ENCODE measurements at places on chromosomes 5 and 9.

GRCh38 chr9:3903273-3903672 lies 377.5 kb upstream of the RFX3 start:
- DNase-seq: peak; percentile 28

DNA sequence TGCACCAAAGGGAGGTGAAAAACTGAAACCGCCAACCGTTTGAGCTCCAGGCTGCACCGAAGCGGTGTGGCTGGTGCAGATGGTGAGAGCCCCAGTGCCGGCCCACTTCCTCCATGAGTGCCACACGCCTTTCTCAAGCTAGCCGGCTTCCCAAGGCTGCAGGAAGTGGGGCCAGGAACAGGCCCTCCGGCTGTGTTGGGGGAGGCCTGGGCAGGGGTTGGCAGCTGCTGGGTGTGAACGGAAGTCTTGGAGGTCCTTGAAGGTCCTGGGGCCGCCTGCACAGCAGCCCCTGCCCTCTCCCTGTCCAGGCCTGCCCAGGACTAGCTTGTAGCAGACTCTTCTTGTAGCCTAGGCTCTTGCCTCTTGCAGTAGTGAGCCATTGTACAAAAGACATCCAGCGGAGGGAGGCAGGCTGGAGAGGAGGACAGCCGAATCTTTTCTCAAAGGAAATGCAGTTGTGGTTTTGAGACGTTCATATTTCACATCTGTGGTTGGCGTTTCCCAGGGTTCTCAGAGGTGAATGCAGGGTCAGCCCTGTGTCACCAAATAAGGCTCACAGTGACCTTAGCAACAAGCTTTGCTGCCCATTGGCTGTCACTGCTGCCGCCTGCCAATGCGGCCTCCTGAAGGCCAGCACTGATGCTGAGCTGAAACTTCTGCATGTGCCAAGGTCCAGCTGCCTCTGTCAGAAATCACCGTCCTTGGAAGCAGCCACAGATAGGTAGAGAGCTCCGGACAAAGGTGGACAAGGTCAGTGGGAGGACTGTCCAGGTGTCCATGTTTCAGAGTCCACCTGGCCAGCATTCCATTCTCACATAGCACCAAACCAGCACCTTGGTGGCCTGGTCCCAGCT lies 23.9 kb downstream of the IRF1 start:
- DNase-seq: no peak

DNA sequence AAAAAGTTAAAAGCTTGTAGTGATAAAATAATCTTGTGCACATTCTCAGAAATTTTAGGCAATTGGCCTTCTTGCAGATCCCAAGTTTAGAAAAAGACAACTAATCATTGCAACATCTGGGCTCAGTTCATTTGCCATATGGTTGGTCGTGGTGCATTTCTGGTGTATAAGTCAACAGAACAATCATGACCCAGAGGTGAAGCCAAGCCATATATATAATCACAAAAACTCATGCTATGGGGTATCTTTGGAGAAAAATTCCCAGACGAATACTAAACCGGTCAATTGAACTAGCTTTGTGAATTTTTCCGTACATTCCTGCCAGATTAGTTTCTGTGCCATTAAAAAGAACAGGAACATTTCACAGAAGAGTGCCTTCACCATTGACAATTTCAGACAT lies 50.3 kb downstream of the FYB1 start:
- no peak for DNase-seq

DNA sequence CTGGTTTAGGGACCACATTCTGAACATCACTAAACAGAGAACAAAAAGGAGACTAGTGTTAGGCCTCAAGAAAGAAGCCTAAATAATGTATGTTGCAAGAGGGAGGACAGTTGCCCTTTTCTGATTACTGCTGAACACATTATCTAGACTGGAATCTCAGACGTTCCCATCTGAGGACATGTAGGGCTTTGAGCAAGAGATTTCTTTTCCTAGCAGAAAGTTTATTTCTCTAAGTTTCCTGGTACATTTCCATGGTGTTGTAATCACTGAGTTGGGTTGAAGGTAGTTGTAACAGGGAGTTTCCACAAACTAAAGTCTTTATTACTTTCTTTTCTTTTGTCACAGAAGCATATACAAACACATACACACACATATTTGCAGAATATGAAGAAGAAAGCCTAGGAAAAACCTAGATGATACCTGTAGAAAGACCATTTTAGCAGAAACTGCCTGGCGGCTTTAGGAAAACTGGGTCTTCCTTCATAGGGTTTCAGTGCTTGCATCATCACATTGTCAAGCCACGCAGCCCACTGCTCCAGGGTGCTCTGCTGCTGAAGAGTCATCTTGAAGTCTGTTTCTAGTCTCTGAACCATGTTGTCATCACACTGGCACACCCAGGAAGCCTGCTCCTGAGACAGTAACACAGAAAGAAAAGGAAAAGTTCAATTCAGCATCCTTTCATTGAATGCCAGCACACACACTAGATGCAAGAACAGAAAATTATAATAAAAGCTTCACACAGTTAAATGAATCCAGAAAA lies 269.1 kb downstream of the RFX3 start:
- no peak for DNase-seq

- no peak for DNase-seq
Measured at GRCh38 chr5:43432486-43433375, 20.5 kb upstream of the CCL28 start.

DNA sequence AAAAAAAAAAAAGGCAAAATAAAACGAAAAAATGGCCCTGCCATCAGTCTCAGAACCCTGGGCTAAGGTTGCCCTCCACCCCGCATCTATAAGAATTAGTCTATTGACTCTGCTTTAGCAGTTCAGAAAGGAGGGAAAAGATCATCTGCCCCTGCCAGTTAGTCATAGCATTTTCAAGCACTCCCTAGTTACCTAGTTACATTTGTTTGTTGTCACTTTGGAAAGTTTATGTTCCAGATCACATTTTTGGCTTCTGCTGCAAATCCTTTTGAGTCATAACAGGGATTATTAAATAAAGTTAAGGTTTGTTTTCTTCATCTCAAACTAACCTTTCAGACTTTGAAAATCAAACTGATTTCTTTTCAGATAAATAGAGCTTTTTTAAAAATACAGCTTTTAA lies 52.1 kb downstream of the AQP7 start:
- no peak for DNase-seq

DNA sequence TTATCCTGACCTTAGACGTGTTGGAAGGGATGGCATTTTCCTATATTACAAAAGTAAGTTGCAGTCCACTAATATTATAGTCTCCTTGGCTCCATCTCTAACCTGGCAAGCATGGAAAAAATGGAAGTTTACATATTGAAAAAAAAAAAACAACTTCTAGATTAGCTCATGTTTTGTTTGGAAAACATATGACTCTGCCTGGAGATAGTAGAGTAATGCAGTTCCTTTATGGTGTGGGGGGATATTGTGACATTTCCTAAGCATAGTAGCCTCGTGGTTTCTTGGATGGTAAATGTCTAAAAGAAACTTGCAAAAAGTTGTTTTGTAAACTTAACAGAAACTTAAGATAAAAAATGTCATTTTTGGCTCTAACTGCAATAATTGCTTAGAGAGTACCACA lies 244.4 kb upstream of the FBXL7 start:
- no peak for DNase-seq

DNA sequence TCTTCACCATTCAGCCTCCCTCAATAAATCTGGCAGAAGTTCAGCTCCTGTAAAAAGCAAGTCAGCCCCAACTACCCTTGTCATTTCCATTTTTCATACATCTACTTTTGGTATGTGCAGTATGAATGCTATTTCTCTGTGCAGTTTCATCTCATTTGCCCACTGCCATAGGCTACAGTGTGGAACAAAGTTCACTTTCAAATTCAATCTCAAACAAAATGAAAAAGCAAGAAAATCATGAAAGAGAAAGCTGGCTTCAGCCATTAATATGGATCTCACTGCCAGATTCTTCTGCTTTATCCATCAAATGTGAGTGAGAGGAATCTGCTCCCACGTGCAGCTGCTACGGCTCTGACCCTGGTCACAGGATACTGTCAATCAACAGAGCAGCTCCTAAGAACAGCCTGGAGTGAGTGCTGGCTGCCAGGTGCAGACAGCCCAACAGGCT lies 494.2 kb downstream of the ZNF608 start:
- peak; percentile 34 for DNase-seq

GRCh38 chr5:133870661-133871060 lies 97.8 kb downstream of the C5orf15 start:
- DNase-seq: no peak

GRCh38 chr9:96214635-96215034 lies 87.3 kb downstream of the HSD17B3 start:
- no peak for DNase-seq

GRCh38 chr5:149089796-149090195 lies 26.9 kb upstream of the SH3TC2 start:
- DNase-seq: no peak

DNA sequence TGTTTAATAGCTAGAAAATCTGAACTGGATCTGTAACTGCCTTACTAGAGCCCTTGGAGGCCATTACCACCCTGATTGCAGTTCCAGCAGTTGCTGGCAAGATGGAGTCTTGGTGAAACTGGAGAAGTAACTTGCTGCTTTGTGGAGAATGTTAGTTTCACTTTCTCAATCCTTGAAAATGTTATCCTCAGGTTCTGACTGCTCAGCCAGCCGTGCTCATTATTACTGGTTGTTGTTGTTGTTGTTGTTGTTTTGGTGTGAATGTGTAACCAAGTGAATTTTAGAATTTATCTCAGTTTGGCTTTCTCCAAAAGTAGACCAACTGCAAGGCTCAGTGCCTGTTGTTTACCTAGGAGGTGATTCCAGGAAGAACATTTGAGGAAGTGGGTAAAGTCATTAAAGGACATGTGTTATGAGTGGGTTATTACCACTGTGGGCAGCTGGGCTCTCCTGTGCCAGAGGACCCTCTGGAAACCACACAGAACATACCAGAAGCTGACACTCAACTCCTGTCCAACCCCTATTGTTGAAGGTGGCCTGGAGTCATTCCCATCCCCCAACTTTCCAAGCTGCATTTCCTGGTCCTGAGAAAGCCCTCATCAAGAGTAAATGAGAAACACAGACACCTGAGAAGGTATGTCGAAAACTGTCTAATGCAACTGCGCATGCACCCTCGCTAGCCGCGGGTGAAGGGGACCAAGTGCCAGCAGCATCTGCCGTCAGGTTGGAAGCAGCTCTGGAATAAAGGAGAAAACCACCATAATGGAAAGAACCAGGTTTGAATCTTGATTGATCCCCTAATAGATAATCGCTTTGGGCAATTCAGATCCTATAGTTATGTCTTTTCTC lies 111.6 kb downstream of the CMYA5 start:
- DNase-seq: no peak

DNA sequence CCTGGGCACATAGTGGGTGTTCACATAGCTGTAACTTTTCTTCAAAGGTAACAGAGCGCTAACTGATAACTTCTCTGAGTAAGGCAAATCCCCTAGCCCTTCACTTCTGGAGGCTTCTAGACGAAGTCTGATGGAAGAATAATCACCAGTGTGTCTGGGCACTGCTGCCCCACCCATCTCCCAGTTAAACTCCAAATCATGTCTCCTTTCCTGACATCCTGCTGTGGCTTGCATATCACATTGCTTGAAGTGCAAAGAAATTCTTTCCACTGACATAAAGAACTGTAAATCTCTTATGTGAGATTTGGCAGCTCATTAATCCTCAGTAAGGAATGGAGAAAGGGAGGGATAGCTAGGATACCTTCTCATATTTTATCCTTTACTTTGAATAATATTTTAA lies 74.6 kb downstream of the MARCHF11 start:
- no peak for DNase-seq

- peak; percentile 50 for DNase-seq
Measured at GRCh38 chr9:13688990-13689600, 409.6 kb upstream of the MPDZ start.

GRCh38 chr5:148808864-148809642 lies 17.4 kb upstream of the ADRB2 start:
- DNase-seq: no peak

GRCh38 chr5:153476767-153477166 lies 13.7 kb upstream of the GRIA1 start:
- DNase-seq: no peak

DNA sequence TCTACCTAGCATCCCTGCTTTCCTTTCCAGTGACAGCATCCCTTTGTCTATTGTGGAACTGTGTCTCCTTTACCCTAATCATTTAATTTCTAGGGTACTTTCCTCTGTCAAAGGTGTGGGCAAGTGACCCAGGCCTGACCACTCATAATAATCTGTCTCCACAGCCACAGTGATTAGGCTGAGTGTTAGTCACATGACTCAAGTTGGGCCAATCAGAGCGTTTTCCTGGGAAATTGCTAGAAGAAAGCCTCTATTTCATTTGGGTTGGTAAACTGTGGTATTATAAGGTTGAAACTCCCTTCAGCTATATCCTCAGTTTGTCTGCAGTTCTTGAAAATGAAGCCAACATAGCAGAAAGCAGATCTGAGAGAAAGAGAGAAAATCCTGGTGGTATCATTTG lies 14.2 kb upstream of the AP3B1 start:
- no peak for DNase-seq

DNA sequence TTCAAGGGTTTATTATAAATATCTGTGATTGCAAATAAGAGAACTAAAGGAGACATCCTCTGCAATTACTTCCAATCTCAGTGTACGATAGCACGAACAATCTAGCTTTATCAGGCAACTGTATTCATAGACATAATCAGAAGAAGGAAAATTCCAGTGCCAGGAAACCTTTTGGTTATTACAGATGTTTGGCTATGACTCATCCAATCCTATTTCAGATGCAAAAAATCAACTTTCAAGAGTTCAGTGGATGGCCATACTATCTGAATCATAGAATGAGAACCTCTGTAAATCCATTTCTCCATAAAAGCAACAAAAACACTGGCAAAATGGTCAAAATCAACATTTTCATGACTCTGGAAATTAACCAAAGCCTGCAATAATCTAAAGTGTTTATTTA lies 37.9 kb downstream of the GAS1 start:
- DNase-seq: no peak

DNA sequence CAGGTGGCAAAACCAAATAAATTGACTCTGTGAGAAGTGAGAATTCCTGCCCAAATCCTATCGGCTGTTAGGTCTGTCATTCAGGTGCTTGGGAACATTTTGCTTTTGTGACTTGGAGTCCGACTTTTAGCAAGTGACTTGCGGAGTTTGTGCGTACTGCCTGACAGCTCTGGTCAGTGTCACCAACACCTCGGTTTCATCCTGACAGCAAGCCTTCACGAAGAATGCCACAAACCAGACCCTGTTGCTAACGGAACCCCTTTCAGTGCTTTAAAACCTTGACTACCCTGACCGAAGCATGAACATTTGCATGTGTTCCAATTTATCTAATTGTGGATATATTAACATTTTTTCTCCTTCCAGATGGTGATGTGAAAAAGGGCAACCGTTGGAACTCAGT lies 26.5 kb downstream of the LIX1 start:
- no peak for DNase-seq

Data from NCI-H1092 treated with DMSO at 0.1 percent for 48 hours (cell line).